Stimulated activated CD4-positive, alpha-beta T cell treated with anti-CD3 and anti-CD28 coated beads, Interleukin-15, amount 100 ng/mL, for 1 hour (primary cell): ENCODE measurements at places on chromosomes 2 and 18.

DNA sequence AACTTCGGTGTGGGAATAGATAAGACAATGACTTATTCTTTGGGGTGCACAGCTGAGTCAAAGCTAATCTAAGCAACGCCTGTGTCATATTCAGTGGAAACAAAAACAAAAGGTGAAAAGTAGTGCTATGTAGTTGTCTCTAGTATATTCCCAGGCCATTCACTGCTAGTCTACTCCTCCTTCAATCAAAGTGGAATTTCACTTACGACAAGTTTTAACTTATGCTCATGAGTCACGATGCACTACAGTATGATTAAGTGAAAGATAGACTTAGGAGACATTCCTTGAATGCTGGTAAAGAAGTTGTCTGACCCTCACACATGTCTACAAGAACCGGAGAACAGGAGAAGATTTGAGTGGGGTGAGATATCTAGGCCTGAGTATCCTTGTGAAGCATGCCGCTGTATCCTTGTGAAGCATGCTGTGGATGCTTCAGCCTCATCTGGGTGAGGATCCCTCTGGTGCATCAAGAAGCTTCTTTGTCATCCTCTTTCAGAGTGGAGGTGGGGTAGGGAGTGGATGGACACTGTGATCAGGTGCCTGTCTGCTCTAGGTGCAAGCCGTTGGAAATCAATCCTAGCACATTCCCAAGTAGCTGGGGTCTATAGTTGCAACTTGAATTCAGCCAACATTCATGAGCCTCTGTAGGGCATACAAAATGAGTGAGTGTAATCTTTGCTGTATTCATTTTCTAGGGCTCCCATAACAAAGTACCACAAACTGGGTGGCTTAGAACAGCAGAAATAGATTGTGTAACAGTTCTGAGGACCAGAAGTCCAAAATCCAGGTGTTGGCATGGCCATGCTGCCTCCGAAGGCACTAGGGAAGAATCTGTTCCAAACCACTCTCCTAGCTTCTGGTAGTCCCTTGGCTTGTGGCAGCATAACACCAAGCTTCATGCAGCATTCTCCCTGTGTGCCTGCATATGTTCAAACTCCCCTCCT, 173.5 kb upstream of the FN1 start:
- DNase-seq, result no peak

GRCh38 chr2:220228310-220229006, 601.0 kb downstream of the SLC4A3 start:
- DNase-seq, result no peak

GRCh38 chr2:16256601-16257321, 316.4 kb downstream of the MYCN start:
- no peak for DNase-seq

- DNase-seq, result no peak
Observed at GRCh38 chr2:178194600-178195389, 483 bp downstream of the OSBPL6 start.

DNA sequence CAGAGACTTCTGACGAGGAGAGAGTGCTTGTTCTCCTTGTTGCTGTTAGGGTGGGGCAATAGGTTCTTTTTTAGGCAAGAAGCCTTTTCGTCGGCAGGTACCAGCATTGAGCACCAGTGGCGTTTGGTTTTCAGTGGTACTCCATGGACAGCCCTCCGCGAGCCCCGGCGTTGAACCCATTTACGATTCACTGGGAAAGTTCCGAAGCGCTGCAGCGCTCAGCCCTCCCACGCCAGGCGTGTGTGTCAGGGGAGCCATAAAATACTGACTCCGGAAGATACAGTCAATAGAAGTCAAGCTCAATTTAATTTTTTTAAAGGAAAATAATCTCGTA, 494 bp upstream of the ROCK1 start:
- peak; percentile 32 for DNase-seq

- no peak for DNase-seq
Observed at GRCh38 chr18:3757361-3757760, 307.4 kb downstream of the TGIF1 start.

DNA sequence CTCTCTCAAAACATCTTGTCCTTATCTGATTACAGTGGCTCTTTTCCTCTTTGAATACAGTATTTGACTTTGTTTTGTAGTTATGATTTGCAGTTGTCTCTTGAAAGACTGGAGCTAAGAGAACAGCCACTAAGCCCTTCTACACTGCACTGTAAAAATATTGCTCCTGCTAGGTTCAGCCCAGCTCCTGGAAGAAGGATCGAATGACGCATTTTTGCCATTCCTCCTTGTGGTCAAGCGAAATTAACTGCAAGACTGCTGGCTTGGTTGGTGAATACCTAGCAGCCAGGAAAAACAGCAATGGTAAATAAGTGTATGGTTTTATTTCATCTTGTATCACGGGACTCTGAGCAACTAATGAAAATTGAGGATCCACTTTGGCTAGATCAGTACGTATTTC, 407.8 kb upstream of the CDH2 start:
- no peak for DNase-seq

GRCh38 chr2:134795765-134796164, 42.7 kb upstream of the ACMSD start:
- DNase-seq, result no peak

DNA sequence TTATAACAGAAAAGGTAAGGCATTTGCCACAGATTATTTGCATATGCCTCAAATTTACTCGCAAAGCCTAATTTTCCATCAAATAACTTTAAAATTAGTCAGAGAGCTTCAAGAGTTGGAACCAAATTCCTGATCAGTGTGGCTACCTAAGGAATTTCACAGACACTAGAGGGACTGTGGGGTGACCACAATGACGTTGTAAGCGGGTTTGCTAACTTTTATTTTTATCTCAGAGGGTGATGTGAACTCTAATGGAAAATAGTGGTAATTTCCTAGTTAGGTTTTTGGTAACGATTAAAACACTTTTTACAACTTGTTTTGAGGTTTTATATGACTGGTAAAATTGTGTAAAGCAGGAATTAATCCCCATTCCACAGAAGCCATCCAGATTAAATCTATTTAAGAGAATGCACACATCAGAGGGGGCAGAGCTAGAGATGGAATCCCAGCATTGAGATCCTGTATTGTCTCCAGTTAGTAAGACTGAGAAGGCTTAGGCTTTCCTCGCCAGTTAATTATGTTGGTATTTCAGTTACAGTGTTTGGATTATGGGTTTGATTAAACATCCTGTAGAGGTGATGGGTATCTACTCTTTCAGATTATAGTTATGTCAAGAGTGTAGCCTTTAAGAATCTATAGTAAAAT, 129.0 kb downstream of the GPD2 start:
- DNase-seq, result no peak

GRCh38 chr2:210687786-210688470, 131.5 kb downstream of the CPS1 start:
- no peak for DNase-seq

GRCh38 chr2:174585146-174585545, 12.5 kb downstream of the WIPF1 start:
- no peak for DNase-seq

- DNase-seq, result no peak
Observed at GRCh38 chr2:122319539-122320132, 564.2 kb downstream of the TSN start.

DNA sequence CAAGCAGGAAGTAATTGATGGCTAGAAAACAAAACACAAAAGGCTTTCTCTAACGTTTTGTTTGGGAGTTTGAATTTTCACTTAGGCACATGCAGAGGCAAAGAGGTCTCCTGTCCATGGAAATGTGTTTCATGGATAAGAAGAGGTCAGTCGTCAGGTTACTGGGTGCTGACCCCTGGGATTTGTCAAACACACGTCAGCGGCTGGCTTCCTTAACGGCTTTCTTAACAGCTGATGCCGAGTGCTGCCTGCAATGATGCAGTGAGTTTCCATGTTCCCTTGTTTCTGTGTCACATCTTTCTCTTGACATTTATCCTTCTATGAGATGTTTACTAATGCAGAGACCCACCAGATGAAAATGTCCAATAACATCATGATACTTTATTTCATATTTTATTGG, 31.7 kb downstream of the GPR39 start:
- no peak for DNase-seq

DNA sequence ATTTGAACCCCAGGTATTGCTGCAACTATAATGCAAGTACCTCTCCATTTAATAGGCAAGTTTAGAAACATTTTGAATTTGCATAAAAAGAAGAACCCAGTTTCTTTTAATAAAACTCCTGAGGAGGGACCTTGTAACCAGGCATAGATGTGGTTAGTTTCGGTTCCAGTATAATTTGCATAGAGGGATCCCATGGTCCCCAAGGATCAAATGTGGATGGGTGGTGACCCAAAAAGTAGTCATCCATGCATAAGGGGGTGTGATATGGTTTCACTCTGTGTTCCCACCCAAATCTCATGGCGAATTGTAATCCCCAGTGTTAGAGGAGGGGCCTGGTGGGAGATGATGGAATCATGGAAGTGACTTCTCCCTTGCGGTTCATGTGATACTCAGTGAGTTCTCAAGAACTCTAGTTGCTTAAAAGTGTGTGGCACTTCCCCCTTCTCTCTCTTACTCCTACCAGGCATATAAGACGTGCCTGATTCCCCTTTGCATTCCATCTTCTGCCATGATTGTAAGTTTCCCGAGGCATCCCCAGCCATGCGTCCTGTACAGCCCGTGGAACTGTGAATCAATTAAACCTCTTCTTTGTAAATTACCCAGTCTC, 40.2 kb upstream of the SKA1 start:
- no peak for DNase-seq

DNA sequence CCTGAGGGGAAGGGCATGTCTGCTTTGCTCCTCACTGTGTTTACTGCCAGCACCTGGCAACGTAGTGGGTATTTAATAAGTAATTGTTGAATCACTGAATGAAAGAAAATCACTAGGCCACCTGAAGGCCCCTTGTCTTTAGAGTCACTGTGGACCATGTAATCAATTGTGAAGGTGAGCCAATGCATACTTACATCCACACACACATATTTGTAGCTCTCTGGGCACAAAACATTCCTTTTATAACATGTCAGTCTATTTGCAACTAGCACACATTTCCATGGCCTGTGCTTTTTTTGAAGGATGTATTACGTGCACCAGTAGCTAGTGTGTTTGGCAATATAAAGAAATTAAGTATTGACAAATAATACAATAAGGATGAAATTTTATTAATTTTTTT, 11.2 kb downstream of the ATP8B1 start:
- DNase-seq, result no peak

DNA sequence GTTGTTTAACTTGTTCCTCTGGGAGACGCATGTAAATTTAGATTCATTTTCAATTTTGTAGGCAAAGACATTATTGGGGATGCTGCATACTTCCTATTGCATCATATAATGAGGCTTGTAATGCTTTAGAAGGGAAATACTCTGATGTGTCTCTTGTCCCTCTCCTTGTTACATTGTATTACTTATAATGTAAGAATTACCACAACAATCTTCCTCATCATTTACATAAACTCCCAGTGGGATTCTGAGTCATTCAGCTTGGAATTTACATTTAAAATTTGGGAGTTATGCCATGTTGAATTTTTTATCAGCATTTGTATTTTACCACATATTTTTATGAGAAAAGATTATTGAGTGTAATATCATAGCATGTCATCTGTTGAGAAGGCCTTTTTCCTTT, 963.4 kb upstream of the NRXN1 start:
- no peak for DNase-seq

DNA sequence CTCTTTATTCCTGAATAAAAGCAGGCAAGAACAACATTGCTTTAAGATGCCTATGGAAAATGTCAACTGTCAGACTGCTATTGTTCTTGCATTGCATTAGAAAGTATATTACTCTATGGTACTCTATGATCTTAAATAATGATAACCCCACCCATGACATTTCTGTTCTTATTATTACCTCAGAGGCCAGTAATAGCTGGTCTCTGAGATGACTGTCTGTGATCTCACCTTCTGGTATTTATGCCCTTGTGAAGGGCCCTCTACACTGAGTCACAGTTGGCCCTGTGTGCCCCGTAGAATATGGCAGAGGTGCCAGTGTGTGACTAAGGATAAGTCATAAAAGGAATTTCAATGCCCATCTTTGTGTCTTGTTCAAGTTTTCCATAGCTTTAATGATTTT, 61.0 kb downstream of the SPP2 start:
- DNase-seq, result no peak

- DNase-seq, result no peak
Observed at GRCh38 chr18:34493566-34494358, 216.3 kb upstream of the DTNA start.

GRCh38 chr2:191666732-191667131, 11.2 kb upstream of the NABP1 start:
- DNase-seq, result no peak

DNA sequence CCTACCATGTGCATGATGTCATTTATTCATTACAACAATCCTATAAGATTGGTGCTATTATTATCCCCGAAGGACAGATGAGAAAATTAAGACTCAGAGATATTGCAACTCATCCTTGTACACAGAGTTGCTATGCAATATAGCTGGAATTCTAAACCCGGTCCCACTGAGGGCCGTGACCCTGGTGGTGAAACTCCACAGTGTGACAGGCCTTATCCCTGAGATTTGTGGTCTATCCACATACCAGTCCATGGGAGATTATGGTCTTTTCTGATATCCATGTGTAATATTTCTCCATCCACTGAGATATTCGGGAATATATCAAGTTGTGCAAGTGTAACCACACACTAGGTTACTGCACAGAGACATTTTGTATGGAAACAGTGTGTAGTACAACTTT, 305.2 kb downstream of the TXNL1 start:
- no peak for DNase-seq

DNA sequence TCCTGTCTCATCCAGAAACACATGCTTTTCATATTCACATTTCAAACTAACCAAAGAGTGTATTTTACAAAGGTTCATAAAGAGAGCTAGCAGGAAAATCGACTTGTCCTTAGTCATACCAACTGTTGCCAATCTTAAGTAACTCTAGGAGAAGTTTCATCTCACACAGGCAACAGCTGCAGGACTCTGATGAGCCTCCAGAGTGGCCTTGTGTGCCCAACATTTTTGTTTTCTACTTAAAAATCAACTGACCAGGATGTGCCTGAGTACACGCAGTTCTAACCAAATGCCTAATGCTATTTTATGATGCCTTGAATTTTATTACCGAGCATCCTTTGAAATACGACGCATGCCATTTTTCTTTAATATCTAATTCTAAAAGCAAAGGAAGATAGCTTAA, 595.9 kb upstream of the LRRTM4 start:
- DNase-seq, result no peak

- no peak for DNase-seq
Observed at GRCh38 chr18:27185025-27185763, at the start of gene CHST9. TSS of gene CHST9 (minus strand) at chr18:27185308. CDS start at chr18:27142809, 42,499 bp downstream.

- DNase-seq, result no peak
Observed at GRCh38 chr2:162964513-162964912, 125.9 kb upstream of the KCNH7 start.

DNA sequence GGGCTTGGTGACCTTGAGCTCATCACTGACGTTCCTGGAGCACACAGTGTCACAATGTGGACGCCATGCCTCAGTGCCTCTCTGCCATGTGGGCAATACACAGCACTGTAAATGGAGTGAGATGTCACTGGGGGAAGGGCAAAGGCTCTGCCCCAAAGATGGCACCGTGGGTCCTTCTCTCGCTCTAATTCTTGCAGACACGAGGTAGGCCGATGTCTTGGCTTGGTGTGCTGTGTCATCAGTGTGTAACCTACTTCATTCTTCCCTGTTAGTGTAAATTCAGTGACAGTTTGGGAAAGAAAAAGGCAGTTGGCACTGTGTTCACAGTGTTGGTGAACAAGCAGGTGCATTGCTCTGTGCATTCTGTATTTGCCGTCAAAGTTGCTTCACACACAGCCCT, 309.3 kb upstream of the MYT1L start:
- no peak for DNase-seq
